ENCODE measurements at places on chromosomes 1 and 21.

DNA sequence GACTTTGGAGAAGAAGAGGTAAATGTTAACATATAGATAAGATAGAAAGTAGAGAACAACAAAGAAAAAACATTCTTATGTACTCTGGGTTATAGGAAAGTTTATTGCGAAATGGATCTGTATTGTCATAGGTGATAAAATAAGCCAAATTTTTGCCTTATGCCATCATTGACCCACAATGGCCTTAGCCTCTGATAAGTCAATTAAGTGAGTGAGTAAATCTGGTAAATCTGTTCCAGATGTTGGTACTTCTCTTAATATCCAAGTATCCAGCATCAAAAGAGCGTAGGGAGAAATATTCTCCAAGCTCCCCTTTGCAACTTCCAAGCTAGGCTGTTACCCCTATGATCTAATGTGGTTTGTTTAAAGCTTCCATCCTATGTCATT is 38.3 kb upstream of the CLCA4 start:
- no peak for DNase-seq

- no peak for DNase-seq
Measured at GRCh38 chr1:51738681-51739080, 121.8 kb downstream of the OSBPL9 start.

DNA sequence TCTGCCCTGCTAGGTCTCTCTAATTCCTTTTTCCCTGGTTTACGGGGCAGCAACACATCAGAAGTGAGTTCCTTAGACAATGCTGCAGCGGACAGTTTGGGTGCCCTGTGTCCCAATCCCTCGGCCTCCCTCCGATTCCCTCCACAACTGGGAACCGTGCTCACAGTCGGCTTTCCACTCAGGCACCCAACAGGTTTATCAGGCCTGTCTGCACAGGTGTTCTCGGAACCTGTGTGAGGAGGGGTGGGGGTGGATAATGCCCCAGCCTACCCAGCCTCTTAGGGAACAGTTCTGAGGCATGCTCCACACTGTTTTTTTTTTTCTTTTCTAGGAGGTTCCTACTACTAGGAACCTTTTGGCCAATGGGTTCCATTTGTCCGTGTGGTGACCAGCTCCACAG is 131.2 kb downstream of the DISC1 start:
- DNase-seq = no peak

DNA sequence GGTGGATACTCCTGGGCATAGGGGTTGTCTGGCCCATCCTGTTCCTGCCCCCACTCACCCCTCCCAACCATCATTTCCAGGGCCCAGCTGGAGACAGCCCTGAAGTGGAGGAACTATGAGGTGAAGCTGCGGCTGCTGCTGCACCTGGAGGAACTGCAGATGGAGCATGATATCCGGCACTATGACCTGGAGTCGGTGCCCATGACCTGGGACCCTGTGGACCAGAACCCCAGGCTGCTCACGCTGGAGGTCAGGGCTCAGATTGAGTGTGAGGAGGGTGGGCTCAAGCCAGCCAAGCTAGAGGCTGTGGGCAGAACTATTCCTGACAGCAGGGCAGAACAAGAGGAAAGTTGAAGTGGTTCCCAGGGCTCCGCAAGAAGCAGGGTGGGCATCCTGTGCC is 14.2 kb downstream of the RHOC start:
- DNase-seq = no peak

- DNase-seq = no peak
Measured at GRCh38 chr1:27098431-27099134, 56.3 kb downstream of the SLC9A1 start.

DNA sequence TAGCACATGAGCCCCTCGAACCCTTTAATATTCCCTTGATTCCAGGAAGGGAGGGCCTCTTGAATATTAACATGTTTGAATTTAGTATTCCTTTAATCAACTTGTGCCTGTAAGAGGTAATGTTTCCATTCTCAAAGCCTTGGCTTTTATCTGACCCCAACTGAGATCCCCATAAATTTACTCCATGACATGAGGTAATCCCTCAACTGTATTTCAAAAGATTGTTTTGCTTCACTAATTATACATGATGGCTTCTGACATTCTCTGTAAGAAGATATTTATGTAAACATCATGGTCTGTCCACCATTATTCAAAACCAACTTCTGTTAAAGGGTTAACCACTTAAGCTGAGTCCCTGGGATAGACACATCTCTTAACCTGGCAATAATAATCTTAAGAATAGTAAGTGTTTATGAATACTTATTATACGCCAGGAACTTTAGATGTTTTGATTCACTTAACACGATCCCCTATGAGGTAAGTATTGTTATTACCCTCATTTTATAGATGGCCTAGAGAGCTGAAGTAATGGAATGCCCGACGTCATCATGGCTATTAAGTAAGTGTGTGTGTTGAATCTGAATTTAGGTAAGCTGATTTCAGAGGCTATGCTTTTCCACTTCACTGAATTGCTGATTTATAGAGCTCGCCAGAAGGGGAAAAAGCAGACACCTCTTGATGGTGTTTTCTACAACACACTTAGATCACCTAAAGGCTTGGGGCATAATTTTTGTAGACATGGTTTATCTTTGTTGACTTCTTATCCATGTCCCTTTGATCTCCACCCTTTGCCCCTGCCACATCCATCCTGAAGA is 11.1 kb downstream of the KRTAP19-1 start:
- no peak for DNase-seq

DNA sequence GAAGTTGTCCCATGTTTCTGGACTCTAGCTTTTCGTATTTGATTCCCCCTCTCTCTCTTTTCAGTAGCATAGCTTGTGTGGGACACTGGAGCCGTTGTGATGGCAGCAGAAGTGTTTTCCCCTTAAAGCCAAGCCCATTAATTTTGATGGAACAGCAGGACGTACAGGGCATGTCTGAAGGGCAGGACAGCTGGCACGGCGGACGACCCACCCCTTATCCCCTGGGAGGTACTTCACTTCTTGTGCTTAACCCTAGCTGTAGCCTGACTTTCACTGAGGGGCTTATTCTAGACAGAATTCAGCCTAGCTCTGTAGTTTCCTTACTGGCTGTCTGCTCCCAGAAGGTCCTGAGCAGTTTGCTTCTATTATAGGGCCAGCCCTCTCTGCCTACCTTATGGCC is 8.6 kb upstream of the PPFIA4 start:
- DNase-seq = no peak

DNA sequence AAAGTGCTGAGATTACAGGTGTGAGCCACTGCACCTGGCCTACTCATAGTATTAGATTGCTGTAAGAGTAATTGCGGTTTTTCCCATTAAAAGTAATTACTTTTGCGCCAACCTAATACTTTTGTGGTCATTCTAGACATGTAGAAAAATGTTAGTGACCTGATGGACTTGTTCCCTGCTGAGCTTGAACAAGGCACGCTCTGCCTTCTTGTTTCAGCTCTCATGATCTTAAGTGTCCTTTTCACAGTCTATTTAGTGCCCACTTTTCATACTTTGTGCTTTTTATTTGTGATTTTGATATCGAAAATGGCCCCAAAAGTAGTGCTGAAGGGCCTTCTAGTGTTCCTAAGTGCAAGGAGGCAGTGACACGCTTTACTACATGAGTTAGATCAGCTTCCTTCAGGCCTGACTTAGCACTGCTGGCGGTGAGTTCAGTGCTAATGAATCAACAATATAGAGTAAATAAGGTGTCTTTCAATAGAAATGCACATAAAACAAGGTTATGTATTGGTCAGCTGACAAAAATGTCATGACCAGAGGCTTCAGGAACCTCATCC is 5.6 kb upstream of the RD3 start:
- DNase-seq = no peak

DNA sequence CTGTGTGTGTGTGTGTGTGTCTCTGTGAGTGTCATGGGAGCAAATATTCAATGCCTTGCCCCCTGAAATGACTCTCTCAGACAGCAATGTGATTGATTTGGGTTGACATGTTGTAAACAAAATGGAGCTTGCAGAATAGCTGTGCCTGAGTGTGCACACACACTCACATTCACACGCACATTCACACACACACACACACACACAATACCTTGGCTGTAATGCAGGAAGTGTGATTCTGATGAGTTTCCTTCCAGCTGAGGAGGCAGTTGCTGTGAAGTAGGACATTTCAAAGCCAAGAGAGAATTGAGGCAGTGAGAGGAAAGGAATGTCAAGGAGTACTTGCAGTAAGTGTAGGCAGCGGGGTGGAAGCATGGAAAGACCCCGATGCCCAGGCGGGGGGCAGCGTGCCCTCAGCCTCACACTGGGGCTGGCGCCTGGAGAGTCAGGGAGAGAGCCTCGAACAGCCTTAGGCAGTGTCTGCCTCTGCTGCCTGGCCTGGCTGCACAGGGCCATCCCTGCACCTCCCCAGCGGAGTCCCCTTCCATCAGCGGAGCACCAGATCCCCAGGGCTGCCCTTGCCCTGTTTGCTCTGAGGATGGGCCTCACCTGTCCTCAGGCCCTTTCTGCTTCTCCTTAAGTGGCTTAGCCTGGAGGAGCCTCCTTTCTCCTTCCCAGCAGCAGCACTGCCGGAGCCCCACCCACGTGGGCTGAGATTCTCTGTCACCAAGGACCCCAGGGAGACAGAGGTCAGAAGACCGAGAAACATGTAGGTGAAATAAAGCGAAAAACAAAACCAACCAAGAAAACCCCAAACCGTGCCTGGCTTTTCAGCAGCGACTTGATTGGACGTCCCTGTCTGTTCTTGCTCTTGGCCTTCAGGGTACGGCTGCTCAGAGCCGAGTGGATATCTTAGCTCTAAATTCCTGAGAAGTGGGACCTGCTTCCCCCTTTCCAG is 9.2 kb downstream of the VASH2 start:
- DNase-seq = peak; percentile 84

- no peak for DNase-seq
Measured at GRCh38 chr1:82632155-82632554, 831.4 kb downstream of the ADGRL2 start.

- no peak for DNase-seq
Measured at GRCh38 chr1:193588311-193589082, 402.1 kb upstream of the B3GALT2 start.

DNA sequence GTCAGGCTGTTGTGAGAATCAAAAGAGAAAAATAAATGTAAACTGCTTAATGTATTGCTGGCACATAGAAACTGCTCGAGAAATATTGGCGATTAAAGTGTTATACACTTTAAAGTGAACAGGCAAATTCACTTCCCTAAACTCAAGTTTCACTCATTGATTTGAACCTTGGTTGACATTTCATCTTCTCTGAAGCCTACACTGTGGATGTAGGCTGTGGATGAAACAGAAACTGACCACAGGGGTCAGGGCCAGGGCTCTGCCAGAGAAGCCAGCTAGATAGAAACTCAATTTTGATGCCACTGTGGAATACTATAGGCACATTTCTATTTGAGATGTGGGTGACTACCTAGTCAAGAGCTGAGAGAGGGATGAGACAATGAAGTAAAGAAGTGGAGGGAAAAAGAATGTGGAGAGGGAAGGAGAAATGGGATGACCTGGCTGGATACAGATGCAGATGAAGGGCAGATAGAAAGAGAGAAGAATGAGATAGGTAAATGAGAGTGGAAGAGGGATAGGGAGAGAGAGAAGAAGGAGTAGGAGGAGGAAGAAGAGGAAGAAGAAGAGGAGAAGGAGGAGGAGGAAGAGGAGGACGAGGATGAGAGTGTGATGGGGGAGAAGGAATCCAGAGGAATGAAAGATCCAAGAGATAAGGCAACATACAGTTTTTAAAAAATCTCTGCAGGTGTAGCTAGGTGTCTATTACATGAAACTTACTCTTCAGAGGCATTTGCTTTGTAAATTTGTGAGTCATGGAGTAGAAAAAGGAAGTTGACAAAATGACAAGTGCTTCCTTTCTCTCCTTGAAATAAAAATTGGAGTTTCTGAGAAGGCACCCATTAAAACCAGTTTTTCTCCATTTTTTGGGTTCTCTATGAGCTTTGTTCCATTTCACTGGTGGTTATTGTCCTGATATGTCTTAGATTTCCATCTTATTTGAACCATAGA is 17.4 kb upstream of the CD1D start:
- peak; percentile 51 for DNase-seq

GRCh38 chr1:14884614-14885175 is 268.9 kb upstream of the TMEM51 start:
- no peak for DNase-seq

DNA sequence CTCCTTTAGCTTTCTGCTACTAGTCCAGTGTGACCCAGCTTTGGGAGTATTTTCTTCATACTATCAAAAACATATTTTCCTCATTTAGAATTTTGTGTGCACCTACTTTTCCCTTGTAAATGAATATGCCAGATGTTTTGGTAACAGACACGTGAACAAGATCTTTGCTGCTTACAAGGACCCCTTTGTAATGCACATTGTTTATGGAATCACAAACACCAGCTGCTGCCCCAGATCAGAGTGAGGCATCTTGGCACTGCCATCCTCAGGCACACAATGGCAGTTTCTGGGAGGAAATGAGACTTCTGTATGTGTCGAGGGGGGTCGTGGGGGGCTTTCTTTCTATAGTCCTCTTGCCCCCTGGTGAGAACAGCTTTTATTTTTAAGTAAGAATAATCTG is 115.7 kb downstream of the RGL1 start:
- DNase-seq = no peak

GRCh38 chr1:228224198-228225164 is 16.6 kb downstream of the OBSCN start:
- no peak for DNase-seq

DNA sequence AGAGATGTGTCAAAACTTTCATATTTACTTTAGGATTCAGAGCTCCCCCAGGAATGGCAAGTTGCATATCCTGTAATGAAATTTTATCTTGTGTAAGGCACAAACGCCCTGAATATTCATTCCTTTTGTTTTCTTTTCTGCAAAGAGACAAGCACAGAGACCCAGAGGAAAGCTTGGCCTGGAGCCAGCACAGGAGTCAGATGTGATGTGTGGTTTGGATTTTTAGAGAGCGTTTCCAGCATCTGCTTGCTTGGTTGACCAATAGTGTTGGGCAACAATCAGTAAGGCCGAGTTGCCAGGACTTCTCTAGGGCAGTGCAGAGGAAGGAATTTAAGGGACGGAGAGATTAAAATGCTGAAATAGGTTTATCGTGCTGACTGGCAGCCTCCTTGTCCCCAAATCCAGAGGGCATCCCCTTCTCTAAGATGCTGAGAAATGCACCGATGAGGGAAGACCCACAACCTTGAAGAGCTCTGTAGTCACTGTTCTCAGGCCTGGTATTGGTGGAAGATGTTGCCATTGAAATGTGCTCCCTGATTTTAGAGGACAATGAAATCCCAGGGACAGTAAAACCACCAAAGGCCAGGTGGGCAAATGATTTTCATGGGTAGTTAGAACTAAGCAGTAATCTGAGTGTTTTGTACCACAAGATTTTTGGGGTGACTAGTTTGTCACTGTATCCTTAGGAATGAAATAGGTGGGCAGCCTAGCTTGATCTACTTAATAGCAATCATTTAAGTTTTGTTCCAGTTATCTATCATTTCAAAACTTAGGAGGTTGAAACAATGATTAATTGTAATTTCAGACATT is 37.9 kb upstream of the RHOU start:
- no peak for DNase-seq

DNA sequence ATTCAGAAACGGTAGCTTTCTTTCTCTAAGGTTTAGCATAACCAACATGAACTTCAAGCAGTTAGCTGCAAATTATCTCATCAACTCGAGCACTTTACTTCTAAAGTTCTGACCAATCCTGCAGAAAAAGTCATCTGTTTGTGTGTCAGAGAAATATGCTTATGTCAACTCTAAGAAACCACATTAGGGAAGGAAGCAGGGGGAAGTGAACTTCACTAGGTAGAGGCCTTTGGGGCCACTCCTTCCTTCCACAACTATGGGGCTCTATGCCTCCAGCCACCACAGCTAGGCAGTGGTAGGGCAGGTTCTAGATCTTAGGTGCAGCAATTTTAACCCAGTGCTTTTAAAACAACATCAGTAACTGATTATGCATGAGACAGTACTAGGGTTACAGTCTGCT is 375.9 kb downstream of the DSCAM start:
- no peak for DNase-seq

GRCh38 chr1:221620437-221621384 is 121.2 kb downstream of the DUSP10 start:
- DNase-seq = no peak

- DNase-seq = no peak
Measured at GRCh38 chr1:46306159-46306530, 2.6 kb downstream of the UQCRH start.

All from GM13976 (cell line).